AG09309 (cell line): ENCODE measurements at places on chromosomes 2 and 18.

- no peak for DNase-seq
Observed at GRCh38 chr18:74500372-74500771, 4.2 kb downstream of the CNDP2 start.

- DNase-seq: no peak
Observed at GRCh38 chr2:156800781-156801361, 364.7 kb downstream of the GPD2 start.

GRCh38 chr18:22094358-22094734, 75.0 kb upstream of the GATA6 start:
- DNase-seq: no peak

GRCh38 chr2:207230261-207231105, 64.7 kb upstream of the KLF7 start:
- DNase-seq: no peak

- DNase-seq: no peak
Observed at GRCh38 chr18:57352761-57353136, 392 bp downstream of the ST8SIA3 start.

- no peak for DNase-seq
Observed at GRCh38 chr2:126634273-126634861, 21.6 kb upstream of the GYPC start.

GRCh38 chr2:182319556-182320505, 107.0 kb downstream of the PDE1A start:
- DNase-seq: no peak

- no peak for DNase-seq
Observed at GRCh38 chr2:54704688-54705605, 18.5 kb upstream of the EML6 start.

- no peak for DNase-seq
Observed at GRCh38 chr2:207182911-207183310, 17.2 kb upstream of the KLF7 start.

- DNase-seq: no peak
Observed at GRCh38 chr18:59848002-59848401, 51.8 kb upstream of the PMAIP1 start.

DNA sequence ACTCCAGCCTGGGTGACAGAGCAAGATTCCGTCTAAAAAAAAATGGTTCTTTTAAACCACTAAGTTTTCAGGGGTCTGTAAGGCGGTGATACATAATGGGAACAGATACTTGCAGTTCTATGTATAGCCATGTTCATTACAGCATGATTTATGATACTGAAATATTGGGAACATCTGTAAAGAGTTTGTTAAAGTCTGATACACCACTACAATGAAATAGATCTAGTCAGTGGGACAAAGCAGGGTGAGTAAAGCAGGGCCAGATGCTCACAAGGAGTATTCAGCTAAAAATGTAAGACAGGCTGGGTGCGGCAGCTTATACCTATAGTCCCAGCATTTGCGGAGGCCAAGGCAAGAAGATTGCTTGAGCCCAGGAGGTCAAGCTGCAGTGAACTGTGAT, 6.2 kb upstream of the ING5 start:
- DNase-seq: no peak

GRCh38 chr2:37753758-37754157, 82.3 kb upstream of the CDC42EP3 start:
- DNase-seq: no peak

GRCh38 chr18:31217038-31217849, 54.6 kb upstream of the DSC1 start:
- no peak for DNase-seq

- no peak for DNase-seq
Observed at GRCh38 chr2:1683297-1683696, 61.0 kb downstream of the PXDN start.

- DNase-seq: no peak
Observed at GRCh38 chr2:82731824-82732223, 1727.3 kb downstream of the SUCLG1 start.

DNA sequence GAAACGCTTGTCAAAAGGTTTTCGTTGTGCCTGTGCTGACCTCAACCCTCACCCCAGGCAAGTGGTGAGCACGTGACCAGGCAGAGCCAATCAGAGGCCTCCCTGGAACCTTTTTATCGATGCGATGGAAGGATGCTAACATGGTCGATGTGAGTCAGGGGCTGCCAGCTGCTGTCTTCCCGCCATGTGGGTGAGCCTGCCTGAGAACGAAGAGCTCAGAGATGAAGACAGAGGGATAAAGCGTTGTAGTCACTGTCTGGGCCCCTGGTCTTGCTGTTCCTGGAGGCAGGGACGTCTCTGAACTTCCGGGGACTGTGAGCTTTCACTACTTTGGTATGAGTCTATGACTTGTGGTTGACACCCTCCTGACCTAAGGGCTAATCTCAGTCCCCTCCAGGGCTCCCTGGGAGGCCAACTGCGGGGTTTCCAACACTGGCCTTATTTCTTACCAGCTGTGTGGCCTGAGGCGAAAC, 18.6 kb downstream of the DNMT3A start:
- DNase-seq: no peak

- DNase-seq: no peak
Observed at GRCh38 chr2:85753525-85754312, at the start of gene ATOH8. Gene ATOH8, plus strand, starts transcription at chr2:85753991. Its CDS starts 199 bp downstream, at chr2:85754190.

- DNase-seq: no peak
Observed at GRCh38 chr2:26875065-26875634, 27.2 kb downstream of the DPYSL5 start.

DNA sequence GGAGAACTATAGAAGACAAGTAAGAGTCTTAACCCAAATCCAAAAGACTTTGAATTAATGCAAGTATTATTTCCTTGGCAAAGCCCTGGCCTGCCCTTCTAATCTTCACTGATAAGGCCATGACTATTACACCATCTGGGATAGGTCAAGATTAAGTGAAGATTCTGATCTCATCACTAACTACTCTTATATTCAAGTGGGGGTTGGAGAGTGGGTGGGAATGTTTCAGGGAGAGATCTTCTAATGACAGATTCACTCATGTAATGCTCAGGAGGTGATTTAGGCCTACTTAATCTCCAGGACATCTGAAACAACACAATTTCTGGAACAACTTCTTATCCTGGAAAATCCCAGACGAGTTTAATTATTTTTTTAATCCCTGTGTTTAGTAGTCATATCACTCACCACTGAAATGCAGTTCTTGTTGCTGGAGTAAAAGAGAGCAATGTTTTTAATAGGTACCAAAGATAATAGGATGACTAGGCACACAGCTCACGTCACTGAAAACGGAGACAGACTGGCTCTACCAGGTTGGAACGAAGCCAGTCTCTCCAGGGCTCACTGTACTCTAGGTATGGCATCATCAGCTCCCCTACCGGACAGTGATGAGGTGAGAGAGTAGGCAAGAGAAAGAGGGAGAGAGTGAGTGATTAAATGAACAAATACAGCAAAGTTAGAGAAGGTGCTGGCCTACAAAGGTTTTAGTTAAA, 133.1 kb downstream of the NCKAP5 start:
- DNase-seq: peak; percentile 89

DNA sequence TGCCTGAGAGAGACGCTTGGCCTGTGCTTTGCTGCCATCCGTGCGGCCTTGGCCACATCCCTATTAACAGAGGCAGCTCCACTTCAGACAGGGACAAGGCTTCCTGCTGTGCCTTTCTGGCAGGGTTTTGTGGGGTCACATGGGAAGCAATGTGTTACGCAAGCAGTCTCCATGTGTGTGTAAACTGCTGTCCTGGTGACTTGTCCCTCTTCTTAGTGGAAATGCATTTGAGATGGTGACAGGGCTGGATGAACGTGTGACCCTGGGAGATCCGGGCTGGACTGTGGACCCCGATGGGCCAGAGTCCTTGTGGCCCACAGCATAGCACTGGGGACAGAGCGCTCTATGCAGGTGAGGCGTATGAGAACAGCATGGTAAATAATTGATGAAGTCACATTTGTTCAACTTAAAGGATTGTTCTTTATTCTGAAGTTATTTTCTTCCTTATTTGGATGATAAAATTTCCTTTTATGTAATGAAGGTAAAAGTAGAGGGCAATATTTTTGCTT, 23.2 kb downstream of the ASB1 start:
- DNase-seq: no peak

- DNase-seq: no peak
Observed at GRCh38 chr2:12613137-12613835, 103.5 kb upstream of the TRIB2 start.

GRCh38 chr2:117943013-117943672, 70.7 kb downstream of the CCDC93 start:
- peak; percentile 77 for DNase-seq

DNA sequence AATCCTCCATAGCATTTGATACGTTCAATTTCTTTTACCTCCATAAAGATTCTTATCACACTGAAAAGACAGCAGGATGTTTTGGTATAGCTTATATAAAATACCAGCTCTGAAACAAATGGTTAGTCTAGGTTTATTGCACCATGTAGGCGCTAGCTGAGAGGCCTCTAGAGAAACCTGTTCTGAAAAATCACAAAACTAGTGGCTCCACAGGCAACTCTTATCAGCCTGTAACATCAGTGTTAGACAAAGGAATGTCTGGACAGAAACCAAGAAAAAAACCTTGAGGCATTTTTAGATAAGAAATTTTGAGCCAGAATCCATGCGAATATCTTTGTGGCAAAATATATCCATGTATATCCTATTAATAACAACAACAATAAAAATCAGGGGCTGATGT, 440.4 kb upstream of the MAP2 start:
- no peak for DNase-seq

DNA sequence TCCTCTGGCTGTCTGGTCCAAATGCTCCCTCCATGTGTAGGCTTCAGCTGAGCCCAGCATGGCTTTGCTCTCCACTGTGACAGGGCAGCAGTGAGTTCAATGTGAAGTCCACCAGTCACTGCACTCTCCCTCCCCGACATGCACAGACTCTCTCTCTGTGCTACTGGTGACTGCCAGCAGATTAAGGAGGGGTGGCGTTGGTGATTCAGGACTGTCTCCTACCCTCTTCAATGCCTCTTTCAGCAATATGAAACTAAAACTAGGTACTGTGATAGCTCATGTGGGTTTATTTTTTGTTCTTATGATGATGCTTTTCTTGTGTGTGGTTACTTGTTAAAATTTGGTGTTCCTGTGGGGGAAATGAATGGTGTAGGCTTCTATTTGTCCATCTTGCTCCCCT, 201.0 kb upstream of the RBMS1 start:
- DNase-seq: no peak

DNA sequence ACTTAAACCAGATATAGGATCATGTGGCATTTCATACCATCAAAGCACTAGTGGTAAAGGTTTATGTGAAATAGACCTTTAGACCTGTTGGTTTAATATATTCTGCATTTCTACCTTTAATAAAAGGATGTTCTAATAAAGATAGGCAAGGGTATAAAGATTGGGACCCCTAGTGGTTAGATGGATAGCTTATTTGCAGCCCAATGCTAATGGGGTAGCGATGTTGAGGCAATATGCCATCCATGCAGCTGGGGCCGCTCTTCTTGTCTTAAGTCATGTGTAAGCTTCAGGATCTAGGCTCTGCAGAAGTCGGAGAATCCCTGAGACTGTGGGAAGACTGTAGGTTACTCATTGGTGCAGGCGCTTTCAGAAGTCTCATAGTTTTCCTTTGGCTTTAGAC, 114.9 kb downstream of the ICOS start:
- DNase-seq: no peak

GRCh38 chr2:48750128-48750739, 5.3 kb downstream of the LHCGR start:
- DNase-seq: no peak

DNA sequence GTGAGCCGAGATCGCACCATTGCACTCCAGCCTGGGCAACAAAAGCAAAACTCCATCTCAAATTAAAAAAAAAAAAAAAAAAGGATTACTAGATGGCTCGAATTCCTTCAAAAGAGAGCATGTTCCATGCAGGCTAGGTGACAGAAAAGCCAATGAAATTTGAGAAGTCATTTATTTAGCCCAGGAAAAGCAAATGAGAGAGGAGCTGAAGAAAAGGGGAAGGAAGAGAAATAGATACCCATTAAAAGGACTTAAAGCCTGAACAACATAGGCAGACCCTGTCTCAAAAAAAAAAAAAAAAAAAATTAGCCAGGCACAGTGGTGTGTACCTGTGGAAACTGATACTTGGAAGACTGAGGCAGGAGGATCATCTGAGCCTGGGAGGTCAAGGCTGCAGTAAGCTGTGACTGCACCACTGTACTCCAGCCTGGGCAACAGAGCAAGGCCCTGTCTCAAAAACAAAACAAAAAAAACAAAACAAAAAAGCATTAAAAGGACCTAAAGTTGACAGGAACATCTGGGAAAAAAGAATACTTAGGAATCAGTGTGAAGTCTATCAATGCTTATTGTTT, 11.1 kb downstream of the SEPTIN10 start:
- DNase-seq: no peak

- no peak for DNase-seq
Observed at GRCh38 chr2:75342504-75343175, 143.3 kb upstream of the TACR1 start.

- DNase-seq: no peak
Observed at GRCh38 chr2:71720596-71721361, 267.4 kb downstream of the DYSF start.

- DNase-seq: no peak
Observed at GRCh38 chr2:95372845-95373244, 29.7 kb upstream of the FAHD2A start.

DNA sequence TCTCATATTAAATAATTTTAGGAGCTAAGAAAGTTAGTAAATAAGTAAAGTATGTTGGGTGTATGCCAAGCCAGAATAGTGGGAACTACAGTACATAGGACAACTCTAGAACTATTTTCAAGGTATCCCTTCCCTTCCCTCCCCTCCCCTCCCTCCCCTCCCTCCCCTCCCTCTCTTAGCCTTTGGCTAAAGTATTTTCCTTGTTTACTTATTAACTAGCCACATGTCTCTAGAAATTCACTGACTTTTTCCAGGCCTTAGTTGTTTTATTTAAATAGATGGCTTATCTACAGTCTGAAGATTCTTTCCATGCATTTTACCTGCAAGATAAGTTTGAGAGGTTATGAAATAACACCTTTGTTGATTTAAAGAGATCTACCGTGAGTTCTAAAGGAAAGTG, 402.1 kb downstream of the PARD3B start:
- no peak for DNase-seq
